ENCODE measurements at places on chromosomes 3 and 15.

DNA sequence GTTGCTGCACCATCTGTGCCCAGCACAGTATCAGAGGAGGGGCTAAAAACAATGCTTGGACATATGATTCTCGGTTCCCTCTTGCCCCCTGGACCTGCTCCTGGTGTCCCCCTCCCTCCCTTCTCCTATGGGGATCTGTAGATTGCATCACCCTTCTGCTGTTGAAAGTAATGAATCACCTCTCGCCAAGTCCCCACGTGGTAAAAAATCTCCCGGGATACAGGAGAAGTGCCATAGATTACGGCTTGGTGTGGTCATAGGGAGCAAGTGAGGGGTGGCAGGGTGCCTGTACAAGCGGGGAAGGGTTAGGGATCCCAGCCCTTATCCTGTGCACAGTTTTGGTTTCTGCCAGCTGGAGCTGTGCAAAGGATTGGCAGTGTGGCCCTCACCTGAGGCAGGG, 37.7 kb downstream of the AMOTL2 start:
- no peak for DNase-seq

GRCh38 chr3:196974661-196975060, 6.0 kb upstream of the PIGZ start:
- no peak for DNase-seq

DNA sequence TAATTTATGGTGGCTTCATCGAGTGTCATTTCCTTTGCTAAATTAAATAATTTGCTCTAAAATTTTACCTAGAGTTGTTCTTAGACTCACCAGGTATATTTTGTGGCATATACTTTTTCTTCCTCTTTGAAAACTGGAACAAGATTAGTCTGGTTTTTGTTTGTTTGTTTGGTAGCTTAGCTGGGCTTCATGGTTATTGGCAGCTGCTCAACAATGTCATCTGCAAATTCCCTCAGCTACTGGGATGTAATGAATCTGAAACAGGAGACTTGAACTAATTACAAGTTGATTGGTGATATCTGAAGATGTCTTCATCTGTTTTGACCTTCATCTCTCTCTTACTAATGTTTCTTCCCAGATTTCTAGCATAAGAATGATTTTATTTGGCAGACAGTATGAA, 270.5 kb upstream of the P2RY1 start:
- no peak for DNase-seq

GRCh38 chr3:187131981-187132380, 7.3 kb downstream of the RPL39L start:
- DNase-seq, result no peak

- DNase-seq, result no peak
These were observed 261.5 kb upstream of the KCNMB2 start for GRCh38 chr3:178274711-178275110.

DNA sequence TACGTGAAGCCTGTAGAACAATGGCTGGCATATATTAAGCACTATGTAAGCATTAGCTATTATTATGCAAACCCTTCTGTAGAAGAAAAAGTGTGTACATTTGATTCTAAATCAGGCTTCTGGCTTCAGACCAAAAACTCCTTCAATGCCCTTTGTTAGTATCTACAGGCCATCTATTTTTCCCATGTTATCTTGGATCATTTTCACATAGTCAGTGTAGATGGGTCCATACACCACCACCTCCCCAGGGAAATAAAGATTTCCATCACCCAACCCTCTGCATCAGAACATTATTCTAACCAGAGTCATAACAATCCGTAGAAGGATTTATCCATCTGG, 8.0 kb upstream of the KLHL6 start:
- DNase-seq, result no peak

DNA sequence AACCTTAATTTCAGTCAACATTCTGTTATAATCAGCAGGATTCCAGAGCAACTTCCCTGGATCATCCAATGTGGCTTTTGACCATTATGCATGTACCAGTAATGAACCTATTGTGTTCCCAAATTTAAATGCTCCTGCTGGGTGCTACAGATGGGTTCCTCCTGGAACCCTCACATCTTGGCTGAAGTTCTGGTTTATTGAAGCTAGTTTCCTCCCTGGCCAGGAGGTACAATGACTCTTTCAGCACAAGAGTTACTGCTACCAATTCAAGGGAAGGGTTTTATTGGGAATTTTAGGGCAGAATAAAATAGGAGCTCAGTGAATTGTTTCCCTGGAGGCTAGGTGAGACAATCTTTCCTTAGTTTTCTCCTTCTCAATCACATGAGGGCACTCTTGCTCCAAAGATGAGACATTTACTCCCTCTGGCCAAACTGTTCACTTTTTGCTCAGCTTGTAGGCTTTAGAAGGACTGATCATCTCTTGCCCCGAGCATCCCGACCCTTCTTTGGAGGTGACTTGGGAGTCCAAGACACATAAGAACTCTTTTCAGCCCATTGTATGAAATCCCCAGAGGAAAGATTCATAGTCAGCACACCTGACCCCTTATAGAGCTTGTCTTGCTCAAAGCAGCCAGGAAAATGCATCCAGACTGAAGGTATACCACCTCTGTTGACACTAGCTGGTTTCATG, 8.8 kb upstream of the NPHP3 start:
- peak; percentile 8 for DNase-seq

DNA sequence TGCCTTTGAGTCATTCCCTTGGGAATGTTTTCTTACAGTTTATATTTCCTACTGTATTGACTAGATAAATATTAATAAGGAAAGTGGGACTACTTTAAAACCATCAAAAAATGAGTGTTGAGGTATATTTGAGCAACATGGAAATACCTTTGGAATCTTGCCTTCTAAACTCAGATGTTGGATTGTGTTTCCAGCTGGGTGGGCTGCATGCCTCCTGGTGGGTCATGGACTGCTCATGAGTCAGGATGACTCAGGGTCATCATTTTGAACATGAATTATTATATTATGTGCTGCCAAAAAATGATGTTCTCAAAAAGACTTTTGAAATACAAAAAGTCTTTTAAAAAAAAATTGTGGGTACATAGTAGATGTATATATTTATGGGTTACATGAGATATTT, 41.1 kb upstream of the APH1B start:
- no peak for DNase-seq

DNA sequence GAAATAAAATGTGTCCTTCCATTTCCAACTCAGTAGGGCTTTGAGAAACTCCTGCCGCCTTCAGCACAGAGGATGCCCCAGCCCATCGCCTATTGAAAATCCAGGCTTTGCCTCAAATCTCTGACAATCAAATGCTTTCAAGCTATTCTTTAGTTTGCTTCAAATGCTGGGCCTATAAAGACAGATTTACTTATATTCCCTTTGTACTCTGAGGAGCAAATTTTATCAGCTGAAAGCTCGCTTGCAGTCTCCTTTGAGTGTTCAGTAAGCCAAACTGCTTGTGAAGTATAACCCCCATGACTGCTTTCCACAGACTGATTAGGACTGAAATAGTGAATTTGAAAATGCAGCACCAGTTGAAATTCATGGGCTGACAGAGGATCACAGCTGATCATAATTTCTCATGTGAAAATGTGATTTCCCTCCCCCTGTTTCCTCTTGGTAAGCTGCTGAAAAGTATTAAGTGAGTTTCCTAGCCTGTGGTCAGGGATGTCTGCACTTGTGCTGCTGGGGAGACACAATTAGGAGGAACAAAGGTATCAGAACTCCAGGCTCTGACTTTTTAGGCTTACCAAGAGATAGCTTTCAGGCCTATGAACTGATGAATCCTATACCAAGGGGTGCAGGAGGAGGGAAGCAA, 563.4 kb upstream of the TGFBR2 start:
- no peak for DNase-seq

GRCh38 chr3:11764931-11765363, 81.7 kb downstream of the TAMM41 start:
- DNase-seq, result no peak

DNA sequence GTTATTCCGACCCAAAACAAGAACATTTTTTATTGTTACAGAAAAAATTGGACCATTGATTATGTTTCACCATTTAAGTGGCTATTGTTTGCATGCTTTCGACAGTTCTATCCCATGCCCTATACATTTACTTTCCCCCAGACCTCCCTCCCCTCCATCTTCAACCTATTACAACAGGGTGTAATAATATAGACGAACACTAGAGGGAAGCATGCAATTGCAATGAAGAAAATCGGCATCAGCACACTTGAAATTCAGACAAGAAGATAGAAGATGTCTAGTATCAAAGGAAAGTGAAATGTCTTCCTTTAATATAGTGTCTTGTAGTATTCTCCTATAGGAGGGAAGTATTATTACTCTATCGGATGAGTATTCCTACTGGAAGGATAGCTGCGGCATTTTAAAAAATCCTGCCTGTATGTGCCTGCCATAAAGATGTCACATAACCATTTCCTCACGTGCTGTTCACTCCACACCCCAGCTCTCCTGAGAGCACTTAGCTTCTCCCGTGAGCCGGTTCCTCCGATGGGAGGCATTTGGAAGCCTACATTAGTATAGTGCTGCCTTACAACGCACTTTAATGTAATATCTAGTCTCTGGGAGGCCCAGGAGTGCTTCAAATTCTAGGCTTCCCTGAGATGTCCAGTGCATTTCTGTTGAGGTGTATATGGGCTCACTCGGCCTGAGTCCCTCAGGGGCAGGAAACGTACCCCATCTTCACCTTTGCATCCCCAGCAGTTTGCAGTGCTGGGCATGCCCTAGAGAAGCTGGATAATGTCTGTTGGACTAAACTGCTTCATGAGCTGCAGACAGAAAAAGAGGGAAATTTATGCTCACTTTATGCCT, 17.8 kb upstream of the ERICH6 start:
- DNase-seq, result peak; percentile 80

GRCh38 chr3:140146668-140147067, 211.7 kb downstream of the CLSTN2 start:
- no peak for DNase-seq

- DNase-seq, result no peak
These were observed 201.3 kb downstream of the XXYLT1 start for GRCh38 chr3:195069501-195070251.

GRCh38 chr3:100546020-100546744, 53.8 kb downstream of the TMEM45A start:
- no peak for DNase-seq

DNA sequence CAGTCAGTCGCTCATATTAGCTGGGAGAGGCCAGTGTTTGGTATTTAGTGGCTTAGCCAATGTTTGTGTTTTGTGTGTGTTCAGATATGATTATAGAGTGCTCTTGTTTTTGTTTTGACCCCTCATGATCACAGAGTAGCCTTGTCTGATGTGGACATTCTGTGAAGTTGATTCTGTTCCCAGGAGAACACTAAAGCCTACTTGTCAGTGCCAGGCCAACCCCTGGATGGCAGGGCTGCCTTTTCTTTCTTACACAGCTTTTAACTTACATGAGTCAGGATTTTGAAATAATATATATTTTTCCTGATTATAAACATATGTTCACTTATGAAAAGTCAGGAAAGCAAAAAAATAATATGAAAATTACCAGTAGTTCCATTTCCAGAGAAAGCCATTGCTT, 11.9 kb downstream of the CFAP161 start:
- no peak for DNase-seq

DNA sequence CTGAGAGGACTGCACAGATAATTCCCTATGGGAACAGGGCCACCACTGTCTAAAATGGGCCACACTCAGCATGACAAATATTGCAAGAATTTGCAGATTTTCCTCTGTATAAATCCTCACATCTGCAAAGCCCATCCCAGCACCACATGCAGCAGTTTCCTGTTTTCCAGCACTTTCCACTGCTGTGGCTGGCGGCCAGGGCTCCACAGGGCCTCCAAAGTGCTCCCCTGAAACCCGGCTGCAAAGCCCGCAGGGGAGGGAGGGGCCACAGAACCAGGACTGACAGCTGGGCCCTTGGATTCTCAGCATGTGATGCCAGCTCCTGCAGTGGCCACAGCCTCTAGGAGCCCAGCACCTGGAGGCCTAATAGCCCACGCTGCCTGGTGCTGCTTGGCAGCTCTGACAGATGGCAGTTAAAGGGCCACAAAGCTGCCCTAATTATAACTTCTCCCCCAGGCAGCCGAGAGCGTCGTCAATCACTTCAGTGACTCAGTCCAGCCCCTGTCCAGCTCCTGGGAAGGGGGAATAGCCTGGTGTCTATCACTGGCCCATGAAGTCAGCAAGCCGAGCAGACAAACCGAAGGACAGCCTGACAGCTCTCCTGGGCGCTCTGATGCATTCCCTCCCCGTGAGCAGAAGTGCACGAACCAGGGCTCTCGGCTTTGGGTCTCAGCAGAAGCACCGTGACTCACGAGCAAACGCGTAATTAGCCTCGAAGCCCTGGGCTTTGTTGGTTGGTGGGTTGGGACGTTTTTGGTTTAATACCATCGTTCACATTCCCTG, 4.7 kb downstream of the LRRC15 start:
- DNase-seq, result no peak

DNA sequence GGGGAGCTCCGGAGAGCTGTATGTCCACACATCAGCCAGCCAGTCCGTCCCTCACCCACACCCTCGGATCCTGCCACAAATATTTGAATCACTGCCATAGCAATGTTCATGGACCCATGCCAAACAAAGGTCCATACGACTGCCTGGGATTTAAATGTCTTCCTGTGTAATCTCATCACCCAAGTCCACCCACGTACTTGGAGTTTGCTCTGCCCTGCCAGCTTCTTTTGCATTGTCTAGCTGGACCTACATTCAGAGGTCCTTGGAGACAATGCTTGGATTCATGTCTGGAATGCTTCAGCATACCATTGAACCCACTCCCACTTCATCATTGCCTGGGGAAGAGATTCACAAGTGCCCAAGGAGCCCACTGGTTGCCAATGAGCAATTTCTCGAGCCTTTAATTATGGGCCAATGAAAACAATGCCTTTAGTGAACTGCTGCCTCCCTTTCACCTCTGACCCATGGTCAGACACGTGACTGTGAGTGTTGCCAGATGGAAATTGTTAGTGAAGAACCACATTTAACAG, 90.4 kb upstream of the PHLDB2 start:
- no peak for DNase-seq

DNA sequence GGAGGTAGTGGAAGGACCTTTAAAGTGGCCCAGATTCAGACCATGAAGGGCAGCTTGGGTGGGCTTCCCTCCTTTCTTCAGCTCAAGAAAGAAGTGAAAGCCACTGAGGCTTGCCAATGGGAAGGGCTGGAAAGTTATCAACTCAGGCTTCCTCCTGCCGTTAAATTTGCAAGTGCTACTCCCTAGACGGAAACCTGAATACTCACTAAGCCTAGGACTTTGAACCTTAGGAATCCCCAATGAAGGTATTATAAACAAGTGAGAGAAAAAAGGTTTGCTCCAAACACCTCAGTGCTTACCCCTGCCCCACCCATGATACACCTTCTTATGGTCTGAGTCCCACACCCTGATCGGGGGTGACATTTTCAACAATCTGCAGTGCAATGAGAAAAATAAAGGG, 396.4 kb downstream of the SHQ1 start:
- no peak for DNase-seq

DNA sequence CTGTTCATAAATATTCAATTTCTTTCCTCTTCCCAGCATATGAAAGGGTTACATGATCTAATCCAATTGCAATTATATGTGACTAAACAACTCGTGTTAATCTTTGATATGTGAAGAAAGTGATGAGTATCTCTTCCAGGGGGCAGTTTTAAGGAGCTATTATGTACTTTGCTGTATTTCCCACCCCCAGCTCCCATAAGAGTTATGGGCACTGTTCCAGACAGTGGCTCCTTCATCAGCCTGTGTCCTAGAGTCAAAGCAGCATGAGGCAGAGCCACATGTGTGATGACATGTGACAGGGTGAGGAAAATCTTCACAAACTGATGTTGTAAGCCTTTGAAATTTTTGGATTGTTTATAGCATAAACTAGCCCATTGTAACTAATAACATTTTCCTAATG, 315.4 kb downstream of the DIPK2A start:
- no peak for DNase-seq

All from CD4-positive, alpha-beta T cell treated with Interferon alpha-2 for 1 hour (primary cell).